Osteoblast (primary cell): ENCODE measurements at places on chromosomes 2 and 18. TPM values are rescaled to one million over a fixed set of nuclear protein-coding genes. Genes with fewer than 3 reads are reported as not detected.
A peak's percentile ranks its signal among the peaks of the same experiment; 100 is the strongest.

- DNase-seq: no peak
- H3K4me3 ChIP-seq: no peak overlapping the region
- H3K27me3 ChIP-seq: no peaks in the 10 kb centered on the region
- no peak overlapping the region for H3K27ac ChIP-seq
- H3K4me1 ChIP-seq: peaks cover 22% of the 10 kb centered on the region
Measured at GRCh38 chr2:144877893-144878292, 358.0 kb upstream of the ZEB2 start.

The FAM136A gene
- total RNA-seq: 21.7 and 31.5 TPM in 2 replicates

The SETBP1 gene
- 22.8 and 23.0 TPM in 2 replicates for total RNA-seq

- no peak for DNase-seq
- no peaks in the 10 kb centered on the region for H3K27me3 ChIP-seq
- H3K36me3 ChIP-seq: no peaks in the 10 kb centered on the region
- H3K27ac ChIP-seq: no peak overlapping the region
Measured at GRCh38 chr2:209564816-209565215, 141.0 kb downstream of the MAP2 start.

GRCh38 chr18:22470248-22471235 lies 52.8 kb upstream of the CTAGE1 start:
- DNase-seq: no peak
- no peak overlapping the region for H3K4me3 ChIP-seq
- peaks cover 52% of the 10 kb centered on the region for H3K4me1 ChIP-seq
- H3K27me3 ChIP-seq: no peaks in the 10 kb centered on the region
- no peaks in the 10 kb centered on the region for H3K36me3 ChIP-seq

DNA sequence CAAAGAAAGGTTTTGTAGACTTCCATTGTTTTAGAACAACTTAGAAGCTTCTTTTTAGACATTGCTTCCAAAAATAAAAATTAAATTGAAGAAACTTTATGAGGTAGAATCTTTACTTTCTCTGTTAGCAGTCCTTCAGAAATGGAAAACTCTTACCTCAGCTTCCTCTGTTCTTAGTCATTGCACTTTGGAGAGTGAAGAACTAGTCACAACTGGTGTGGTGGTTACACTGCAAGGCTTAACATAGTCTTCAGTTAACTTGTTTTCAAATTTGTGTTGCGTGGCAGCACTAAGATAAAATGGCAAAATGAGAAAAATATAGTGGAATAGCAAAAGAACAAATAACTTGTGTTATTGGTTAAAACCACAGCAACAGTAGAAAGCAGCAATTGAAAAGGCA lies 332.6 kb downstream of the KIAA1328 start:
- H3K27ac ChIP-seq: no peak overlapping the region
- H3K36me3 ChIP-seq: no peaks in the 10 kb centered on the region
- H3K4me3 ChIP-seq: no peak overlapping the region
- no peaks in the 10 kb centered on the region for H3K4me1 ChIP-seq
- DNase-seq: no peak
- no peaks in the 10 kb centered on the region for H3K27me3 ChIP-seq

The OR6B2 gene
- not detected in 2 replicates for total RNA-seq

DNA sequence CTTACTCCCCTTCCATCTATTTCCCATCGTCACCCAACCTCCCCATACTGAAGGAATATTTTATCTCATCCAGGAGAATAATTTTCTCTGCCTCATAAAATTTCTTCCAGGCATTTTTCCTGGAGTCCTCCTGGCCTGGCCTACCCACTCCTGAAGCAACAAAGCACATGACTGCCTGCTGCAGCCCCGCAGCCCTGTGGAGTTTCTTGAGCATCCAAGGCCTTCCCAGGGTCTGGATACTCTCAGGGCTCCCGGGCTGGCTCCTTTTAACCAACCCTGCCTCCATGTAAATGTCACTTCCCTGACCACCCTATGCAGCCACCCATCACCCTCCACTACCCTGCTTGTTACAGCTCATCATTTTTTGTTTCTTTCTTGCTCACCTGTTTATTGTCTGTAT lies 64.0 kb downstream of the CDH20 start:
- no peaks in the 10 kb centered on the region for H3K27me3 ChIP-seq
- H3K4me3 ChIP-seq: no peak overlapping the region
- no peak for DNase-seq
- H3K27ac ChIP-seq: no peak overlapping the region

GRCh38 chr18:75289761-75290160 lies 79.2 kb downstream of the TSHZ1 start:
- H3K27ac ChIP-seq: no peak overlapping the region
- no peak overlapping the region for H3K4me3 ChIP-seq
- no peaks in the 10 kb centered on the region for H3K27me3 ChIP-seq
- no peak for DNase-seq

The SOWAHC gene
- 14.7 and 17.7 TPM in 2 replicates for total RNA-seq

DNA sequence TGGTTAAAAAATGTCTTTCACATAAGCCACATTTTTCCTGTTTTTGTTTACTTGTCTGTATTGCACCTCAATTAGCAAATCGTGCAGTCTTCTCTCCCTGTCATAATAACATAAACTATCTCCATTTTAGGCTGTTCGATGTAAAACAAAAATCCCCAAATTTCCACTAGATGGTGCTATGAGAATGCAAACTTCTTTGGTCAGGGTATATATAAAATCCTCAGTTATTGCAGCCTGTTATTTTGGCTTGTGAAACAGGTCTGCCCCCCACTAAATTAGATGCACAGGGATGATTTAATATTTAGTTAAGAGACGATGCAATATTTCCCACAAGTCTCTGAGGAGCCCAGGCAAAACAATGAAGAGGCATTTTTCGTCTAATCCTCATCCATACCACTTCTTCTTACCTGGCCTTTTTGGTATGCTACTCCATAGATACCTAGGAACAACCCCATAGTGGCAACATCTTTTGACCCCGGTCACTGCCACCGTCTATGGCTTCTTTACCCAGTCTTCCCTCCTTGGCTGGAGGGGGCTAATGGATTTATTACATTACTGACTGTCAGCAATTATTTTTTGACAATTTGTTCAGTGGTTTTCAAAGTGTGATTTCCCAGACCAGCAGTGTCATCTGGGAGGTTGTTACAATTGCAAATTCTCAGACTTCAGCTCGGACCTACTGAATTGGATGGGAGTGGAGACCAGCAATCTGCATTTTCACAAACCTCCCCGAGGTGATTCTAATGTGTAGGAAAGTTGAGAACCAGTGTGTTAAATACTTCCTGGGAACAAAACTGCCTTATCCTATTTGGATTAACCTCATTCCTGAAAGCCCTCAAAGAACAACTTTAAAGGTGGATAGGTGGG lies 117.4 kb upstream of the CWC22 start:
- no peaks in the 10 kb centered on the region for H3K36me3 ChIP-seq
- DNase-seq: peak; percentile 75
- H3K27ac ChIP-seq: no peak overlapping the region
- no peak overlapping the region for H3K4me3 ChIP-seq
- H3K4me1 ChIP-seq: peaks cover 9% of the 10 kb centered on the region

The PARD3B gene
- 20.3 and 22.4 TPM in 2 replicates for total RNA-seq

DNA sequence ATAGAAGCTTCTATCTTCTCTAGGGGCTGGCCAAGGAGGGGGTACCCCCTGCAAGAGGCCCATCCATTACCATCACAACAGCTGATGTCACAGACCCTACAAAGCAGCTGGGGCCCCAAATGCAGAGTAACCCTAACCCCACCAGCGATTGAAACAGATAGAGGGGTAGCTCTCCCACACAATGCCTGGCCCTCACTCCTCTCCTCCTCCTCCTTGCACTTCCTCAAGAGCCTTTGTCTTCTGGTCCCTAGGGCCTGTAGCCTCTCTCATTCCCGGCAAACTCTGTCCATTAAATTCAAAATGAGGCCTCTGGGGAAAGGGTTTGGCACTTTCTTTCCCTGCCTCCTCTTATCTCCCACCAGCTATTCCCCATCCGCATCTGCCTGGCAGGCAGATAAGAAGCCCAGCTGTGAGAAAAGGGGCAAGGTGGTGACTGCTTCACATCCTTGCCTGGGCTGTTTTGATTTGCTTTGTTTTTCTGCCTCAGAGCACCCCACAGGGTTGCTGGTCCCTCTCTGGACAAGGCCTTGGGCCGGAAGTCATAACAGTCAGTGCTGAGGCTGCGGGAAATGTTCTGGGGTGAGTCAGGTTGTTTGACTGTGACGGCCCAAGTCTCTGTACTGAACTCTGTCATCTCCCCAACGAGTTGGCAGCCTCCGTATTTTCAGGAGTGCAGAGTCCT lies 26.1 kb upstream of the CYP26B1 start:
- H3K27ac ChIP-seq: no peak overlapping the region
- no peaks in the 10 kb centered on the region for H3K4me1 ChIP-seq
- no peaks in the 10 kb centered on the region for H3K27me3 ChIP-seq
- no peaks in the 10 kb centered on the region for H3K36me3 ChIP-seq

DNA sequence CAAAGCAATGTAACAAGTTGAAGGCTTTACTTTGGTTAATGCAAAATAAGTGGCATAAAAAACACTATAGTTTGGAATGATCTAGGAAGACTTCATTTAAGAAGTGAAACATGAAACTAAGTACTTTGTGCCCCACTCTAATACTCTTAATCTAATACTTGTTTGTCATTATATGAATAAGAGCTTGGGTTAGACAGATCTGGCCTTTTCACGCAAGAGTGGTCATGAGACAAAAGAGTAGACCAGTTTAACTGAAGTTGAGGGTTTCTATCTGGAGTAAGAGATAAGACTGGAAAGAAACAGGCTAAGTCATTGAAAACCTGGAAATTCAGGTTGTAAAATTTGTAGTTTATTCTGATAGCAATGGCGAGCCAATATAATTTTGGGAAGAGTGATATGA lies 2.8 kb downstream of the SLC30A6 start:
- no peak overlapping the region for H3K4me3 ChIP-seq
- H3K36me3 ChIP-seq: peaks cover 3% of the 10 kb centered on the region
- no peak overlapping the region for H3K27ac ChIP-seq
- DNase-seq: no peak
- H3K27me3 ChIP-seq: no peaks in the 10 kb centered on the region

DNA sequence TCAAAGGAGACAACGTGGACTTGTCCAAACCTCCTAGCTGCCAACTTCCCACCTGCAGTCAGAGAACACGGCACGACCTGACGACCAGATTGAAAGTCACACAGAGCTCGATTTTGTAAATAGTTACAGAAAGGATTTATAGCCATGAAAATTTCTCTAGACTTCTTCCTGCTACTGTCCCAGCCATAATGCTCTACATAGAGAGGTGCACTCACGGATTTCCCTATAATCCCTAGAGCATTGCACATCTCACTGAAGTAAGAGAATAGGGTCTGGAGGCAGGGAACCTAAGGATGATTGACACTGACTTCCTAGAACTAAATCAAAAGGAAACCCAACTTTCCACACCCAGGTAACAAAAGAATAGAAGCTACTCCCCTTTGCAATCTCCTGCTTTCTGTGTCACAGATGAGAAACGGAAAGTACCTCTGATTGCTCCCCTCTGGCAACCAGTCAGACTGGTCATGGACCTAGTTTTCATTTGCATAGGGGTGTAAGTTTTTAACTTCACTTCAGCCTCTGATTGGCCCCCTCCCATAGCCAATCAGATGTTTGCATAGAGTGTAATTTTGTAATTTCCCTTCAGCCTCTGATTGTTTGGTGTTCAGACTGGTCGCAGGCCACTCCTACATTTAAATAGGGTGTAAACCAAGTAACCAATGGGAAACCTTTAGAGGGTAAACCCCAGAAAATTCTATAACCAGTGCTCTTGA lies 58.6 kb upstream of the FBXO11 start:
- H3K4me3 ChIP-seq: no peak overlapping the region
- no peak overlapping the region for H3K27ac ChIP-seq
- H3K27me3 ChIP-seq: no peaks in the 10 kb centered on the region
- DNase-seq: no peak

The AGBL5 gene
- 24.6 and 26.8 TPM in 2 replicates for total RNA-seq

The FAM124B gene
- not detected in 2 replicates for total RNA-seq

The DLX1 gene
- 1.8 and 2.4 TPM in 2 replicates for total RNA-seq

The KIF5C gene
- total RNA-seq: 0.29 and 0.36 TPM in 2 replicates

- H3K27ac ChIP-seq: no peak overlapping the region
- H3K27me3 ChIP-seq: no peaks in the 10 kb centered on the region
- H3K36me3 ChIP-seq: no peaks in the 10 kb centered on the region
- H3K4me3 ChIP-seq: no peak overlapping the region
- H3K4me1 ChIP-seq: peaks cover 3% of the 10 kb centered on the region
Measured at GRCh38 chr2:25307949-25308557, 33.7 kb downstream of the DNMT3A start.

DNA sequence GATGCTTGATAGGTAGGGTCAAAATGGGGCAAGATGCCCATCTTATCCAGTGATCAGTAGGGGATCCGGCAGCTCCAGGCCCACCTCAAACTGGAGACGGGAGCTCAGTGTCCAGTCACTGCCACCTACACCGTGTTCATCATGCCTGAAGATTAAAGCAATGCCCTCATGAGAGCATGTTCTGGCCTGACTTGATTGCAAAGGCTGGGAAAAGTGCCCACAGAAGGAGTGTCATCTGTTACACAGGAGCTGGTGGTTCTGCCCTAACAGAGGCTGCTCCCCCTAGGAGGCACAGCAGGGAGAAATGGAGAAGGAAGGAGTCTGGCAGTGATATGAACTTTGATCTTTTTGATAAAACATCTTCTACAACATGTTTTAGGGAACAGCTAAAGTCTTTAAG lies 92.3 kb downstream of the CCBE1 start:
- H3K36me3 ChIP-seq: peaks cover 5% of the 10 kb centered on the region
- H3K4me1 ChIP-seq: peaks cover 31% of the 10 kb centered on the region
- no peak for DNase-seq
- H3K27me3 ChIP-seq: no peaks in the 10 kb centered on the region

GRCh38 chr2:107931412-107931811 lies 54.9 kb upstream of the SLC5A7 start:
- H3K4me1 ChIP-seq: no peaks in the 10 kb centered on the region
- H3K36me3 ChIP-seq: no peaks in the 10 kb centered on the region
- DNase-seq: no peak
- no peak overlapping the region for H3K27ac ChIP-seq
- H3K27me3 ChIP-seq: no peaks in the 10 kb centered on the region
- H3K4me3 ChIP-seq: no peak overlapping the region

The SLC11A1 gene
- 0.29 and 0.36 TPM in 2 replicates for total RNA-seq

The TXNDC2 gene
- total RNA-seq: 0.29 and 0.36 TPM in 2 replicates

GRCh38 chr2:238434846-238435751 lies 8.4 kb downstream of the ASB1 start:
- H3K36me3 ChIP-seq: peaks cover 62% of the 10 kb centered on the region
- H3K27ac ChIP-seq: peak overlapping the region; percentile 99
- peak; percentile 73 for DNase-seq
- peak overlapping the region; percentile 49 for H3K4me3 ChIP-seq
- peaks cover 80% of the 10 kb centered on the region for H3K4me1 ChIP-seq

DNA sequence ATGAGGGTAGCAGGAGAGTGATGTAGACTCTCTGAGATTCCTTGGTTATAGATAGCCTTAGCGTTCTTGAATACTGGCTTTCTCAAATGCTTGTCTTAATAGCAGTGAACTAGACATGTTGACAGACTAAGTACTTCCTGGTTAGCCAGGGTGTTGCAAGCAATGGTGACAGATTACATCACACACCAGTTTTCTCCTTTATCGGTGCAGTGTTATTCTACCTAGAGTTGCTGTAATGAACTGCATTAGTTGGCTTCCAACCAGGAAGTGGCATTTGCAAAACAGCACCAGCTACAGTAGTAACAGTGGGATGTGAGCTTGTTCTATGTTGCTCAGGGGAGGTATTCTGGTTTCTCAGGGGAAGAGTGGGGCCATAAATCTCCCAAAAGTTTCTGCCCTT lies 582.2 kb upstream of the DDX18 start:
- no peaks in the 10 kb centered on the region for H3K36me3 ChIP-seq
- H3K4me3 ChIP-seq: no peak overlapping the region
- no peaks in the 10 kb centered on the region for H3K4me1 ChIP-seq
- DNase-seq: no peak
- H3K27ac ChIP-seq: no peak overlapping the region
